ENCODE measurements at places on chromosomes 11 and 22.

DNA sequence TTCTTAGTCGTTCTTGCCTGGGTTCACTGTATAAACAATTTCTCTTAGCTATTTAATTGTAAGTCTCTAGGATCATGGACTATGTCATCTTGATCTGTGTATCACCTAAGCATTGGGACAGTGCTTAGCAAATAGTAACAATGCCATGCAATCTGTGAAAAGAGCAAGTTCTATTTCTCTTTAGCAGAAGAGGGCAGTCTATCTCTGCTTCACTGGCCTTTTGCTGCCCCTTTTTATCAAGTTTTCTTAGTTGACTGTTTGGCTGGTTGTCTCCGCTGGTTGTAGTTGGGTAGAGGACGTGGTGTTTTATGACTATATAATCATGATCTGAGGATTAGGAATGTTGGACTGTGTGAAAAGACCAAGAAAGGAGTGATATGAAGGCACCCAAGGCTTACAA is 315.0 kb downstream of the JRKL start:
- no peak for DNase-seq

DNA sequence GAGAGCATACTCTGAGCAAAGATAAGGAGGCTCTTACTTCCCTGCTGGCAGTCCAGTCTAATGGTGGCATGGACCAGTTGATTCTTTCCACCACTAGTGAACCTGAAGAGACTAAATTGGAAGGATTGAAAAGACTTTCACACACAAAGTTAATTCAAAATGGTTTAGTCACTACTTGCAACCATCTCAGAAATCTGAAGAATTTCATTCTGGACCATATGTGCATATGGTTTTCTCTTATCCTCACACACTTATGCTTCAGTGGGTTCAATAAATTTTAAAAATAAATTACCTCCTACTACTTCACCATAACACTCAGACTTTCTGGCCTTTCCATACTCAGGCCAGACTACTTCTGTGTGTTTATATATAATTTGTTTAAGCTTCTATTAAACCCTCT is 44.7 kb downstream of the CADM1 start:
- DNase-seq, result peak; percentile 86

DNA sequence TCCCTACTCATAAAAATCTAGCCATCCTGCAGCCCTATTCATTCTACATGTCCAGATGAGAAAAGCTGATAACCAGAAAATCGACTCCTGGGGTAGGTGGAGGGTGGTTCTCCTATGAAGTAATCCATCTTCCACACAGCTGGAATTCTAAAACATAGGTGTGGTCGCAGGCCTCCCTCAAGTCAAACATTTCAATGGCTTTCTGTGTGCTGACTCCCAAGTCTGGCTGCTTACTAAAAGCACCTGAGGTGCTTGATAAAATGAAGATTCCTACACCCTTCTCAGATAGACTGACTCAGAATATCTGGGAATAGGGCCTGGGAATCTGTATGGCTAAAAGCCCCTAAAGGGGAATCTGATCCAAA is 26.1 kb downstream of the IRAG1 start:
- peak; percentile 74 for DNase-seq

DNA sequence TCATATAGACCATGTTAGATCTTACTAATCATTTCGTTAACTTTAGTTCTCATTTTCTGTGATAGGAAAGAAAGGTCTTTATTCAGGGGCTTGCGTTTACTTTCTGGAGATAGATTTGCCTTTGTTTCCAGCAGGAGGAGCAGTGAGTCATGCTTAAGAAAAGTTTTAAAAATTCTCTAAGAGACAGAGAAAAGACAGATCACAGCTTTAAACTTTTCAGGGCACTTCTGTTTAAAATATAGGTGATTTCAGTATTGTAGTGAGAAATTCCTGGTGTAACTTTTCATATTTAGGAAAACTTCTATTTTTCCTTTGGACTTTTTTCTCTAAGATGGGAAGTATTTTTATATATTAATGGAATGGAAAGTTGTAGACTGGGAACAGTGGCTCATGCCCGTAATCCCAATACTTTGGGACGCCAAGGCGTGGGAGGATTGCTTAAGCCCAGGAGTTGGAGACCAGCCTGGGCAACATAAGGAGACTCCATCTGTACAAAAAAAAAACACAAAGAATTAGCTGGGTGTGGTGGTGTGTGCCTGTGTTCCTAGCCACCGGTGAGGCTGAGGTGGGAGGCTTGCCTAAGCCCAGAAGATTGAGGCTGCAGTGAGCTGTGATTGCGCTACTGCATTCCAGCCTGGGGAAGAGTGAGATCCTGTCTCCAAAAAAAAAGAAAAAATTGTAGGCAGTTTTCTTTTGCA is 60.3 kb downstream of the ATXN10 start:
- peak; percentile 28 for DNase-seq

- DNase-seq, result no peak
These were observed 160.7 kb downstream of the BARX2 start for GRCh38 chr11:129536338-129536737.

GRCh38 chr22:36300396-36301212 is 47.7 kb downstream of the APOL1 start:
- DNase-seq, result no peak

- no peak for DNase-seq
These were observed 134.1 kb downstream of the COMMD9 start for GRCh38 chr11:36155124-36155561.

GRCh38 chr11:121134741-121135312 is 33.8 kb downstream of the TECTA start:
- no peak for DNase-seq

DNA sequence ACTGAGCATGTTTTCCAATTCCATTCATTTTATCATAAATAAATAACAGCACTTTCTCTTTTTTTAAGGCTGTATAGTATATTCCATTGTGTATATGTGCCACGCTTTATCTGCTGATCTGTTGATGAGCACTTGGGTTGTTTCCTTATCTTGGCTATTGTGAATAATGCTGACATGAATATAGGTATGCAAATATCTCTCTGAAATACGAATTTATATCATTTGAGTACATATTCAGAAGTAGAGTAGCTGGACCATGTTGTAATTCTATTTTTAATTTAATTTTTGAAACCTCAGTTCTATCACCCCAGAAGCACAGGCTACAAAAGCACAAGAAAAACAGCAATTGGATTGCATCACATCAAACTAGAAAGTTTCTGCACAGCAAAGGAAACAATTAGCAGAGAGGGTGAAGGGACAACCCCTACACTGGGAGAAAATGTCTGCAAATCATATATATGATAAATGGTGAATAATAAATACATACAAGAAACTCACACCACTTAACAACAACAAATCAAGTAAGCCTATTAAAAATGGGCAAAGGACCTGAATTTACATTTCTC is 43.4 kb downstream of the XKR3 start:
- DNase-seq, result no peak

DNA sequence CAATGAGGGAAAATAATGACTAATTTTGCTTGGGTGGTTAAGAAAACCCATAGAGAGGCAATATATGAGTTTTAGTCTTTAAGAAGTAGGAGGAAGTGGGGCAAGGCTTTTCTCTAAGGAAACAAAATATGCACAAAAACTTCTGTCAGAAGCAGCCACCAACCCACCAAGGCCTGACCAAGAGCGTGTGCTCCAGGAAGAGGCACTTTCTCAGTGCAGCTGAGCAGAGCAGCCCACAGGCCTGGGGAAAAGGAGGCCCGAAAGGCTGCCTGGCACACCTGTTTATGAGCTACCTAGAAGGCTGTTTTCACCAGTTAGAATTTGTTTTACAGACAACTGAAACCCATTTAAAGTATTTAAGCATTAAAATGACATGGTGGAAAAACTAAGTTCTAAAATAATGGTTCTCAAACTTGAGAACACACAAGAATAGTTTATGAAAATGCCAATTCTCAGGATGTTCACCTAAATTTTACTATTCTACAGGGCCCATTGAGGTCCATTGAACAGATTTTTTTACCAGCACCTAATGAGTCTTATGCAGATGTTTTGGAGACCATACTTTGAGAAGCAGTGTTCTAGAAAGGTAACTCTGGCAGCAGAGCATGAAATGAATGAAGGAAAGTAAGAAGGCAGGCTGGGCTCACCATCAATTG is 160.5 kb upstream of the DDI1 start:
- DNase-seq, result no peak

- no peak for DNase-seq
These were observed 340.3 kb downstream of the CTTN start for GRCh38 chr11:70738661-70739060.

- DNase-seq, result peak; percentile 60
These were observed 281.6 kb downstream of the TBC1D22A start for GRCh38 chr22:47043835-47044721.
